ENCODE measurements at places on chromosomes 5 and 9. TPM values are rescaled to one million over a fixed set of nuclear protein-coding genes. Genes with fewer than 3 reads are reported as not detected.

Gene LCN1
- not detected for polyA plus RNA-seq

Gene OR1Q1
- polyA plus RNA-seq = not detected

Gene C5orf58
- polyA plus RNA-seq = not detected

Gene C5orf34
- polyA plus RNA-seq = 1.3 TPM

Gene LMX1B
- polyA plus RNA-seq = not detected

Gene DMRTA1
- polyA plus RNA-seq = 0.03 TPM

Gene C9orf50
- not detected for polyA plus RNA-seq

Gene IL4
- polyA plus RNA-seq = not detected

Gene THBS4
- polyA plus RNA-seq = 0.56 TPM

Gene TAF11L5
- polyA plus RNA-seq = not detected

Gene GRXCR2
- polyA plus RNA-seq = not detected

Gene PCDHGA12
- polyA plus RNA-seq = not detected

Gene QRFP
- polyA plus RNA-seq = not detected

Gene SSBP2
- polyA plus RNA-seq = 46.4 TPM

Gene CCDC152
- polyA plus RNA-seq = 2.4 TPM

Gene DOCK2
- 103 TPM for polyA plus RNA-seq

Gene ARID3C
- not detected for polyA plus RNA-seq

Gene SLC12A2
- polyA plus RNA-seq = 6.9 TPM

Gene AIF1L
- polyA plus RNA-seq = not detected

Gene CERCAM
- polyA plus RNA-seq = 0.38 TPM

Gene MEGF10
- polyA plus RNA-seq = not detected

Gene PCDHA9
- not detected for polyA plus RNA-seq

Gene PLEKHG4B
- not detected for polyA plus RNA-seq

Gene PCDHB15
- polyA plus RNA-seq = not detected

Gene COL27A1
- not detected for polyA plus RNA-seq

Gene DENND1A
- polyA plus RNA-seq = 5.6 TPM

Gene ANKRD20A1
- polyA plus RNA-seq = not detected

Gene SLIT3
- not detected for polyA plus RNA-seq

Gene SPINK6
- polyA plus RNA-seq = not detected

Gene NR4A3
- 1.4 TPM for polyA plus RNA-seq

Gene SIT1
- polyA plus RNA-seq = 231 TPM

Gene IL6ST
- polyA plus RNA-seq = 42.8 TPM

Gene PTGR1
- polyA plus RNA-seq = 0.47 TPM

Gene SPATA31A3
- polyA plus RNA-seq = not detected

Gene RNF38
- 32.7 TPM for polyA plus RNA-seq

Gene IL31RA
- not detected for polyA plus RNA-seq

Gene OSMR
- not detected for polyA plus RNA-seq

Gene RNF130
- 18.0 TPM for polyA plus RNA-seq

Gene FAM153A
- polyA plus RNA-seq = 3.2 TPM

Gene SAXO1
- polyA plus RNA-seq = 0.34 TPM

Gene ADAMTS12
- not detected for polyA plus RNA-seq

Gene MARCHF6
- 58.1 TPM for polyA plus RNA-seq

Gene CDC20B
- polyA plus RNA-seq = not detected

Gene RLN1
- polyA plus RNA-seq = 2.4 TPM

Gene SPINK1
- polyA plus RNA-seq = not detected

Gene CAVIN4
- not detected for polyA plus RNA-seq

Gene ADAMTS19
- not detected for polyA plus RNA-seq

Gene RAB3C
- polyA plus RNA-seq = not detected

Gene NOTCH1
- polyA plus RNA-seq = not detected

Gene HSD17B3
- not detected for polyA plus RNA-seq
